Left ventricle myocardium superior (tissue), 1 donor: ENCODE measurements at places on chromosomes 1 and 21. TPM values are rescaled to one million over a fixed set of nuclear protein-coding genes. Genes with fewer than 3 reads are reported as not detected.

DNA sequence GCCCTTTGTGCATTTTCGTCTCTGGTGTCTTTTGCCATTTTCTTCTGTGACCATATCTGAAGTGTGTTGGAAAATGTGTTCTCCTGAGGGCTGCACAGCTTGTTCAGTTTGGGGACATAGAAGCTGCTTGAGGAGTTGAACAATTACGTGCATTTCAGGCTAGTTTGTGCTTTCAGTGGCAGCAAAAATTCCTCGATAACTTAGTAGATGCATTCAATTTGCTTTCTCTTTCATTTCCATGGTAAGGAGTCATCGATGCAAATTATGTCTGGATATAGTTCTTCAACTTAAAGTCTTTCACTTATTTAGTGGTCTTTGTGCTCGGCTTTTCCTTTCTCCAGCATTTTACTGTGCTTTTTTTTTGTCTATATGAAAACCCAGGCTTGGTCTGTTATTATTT is 441.5 kb downstream of the PLA2G4A start:
- no peak for DNase-seq

GRCh38 chr1:18182398-18183160 is 75.0 kb downstream of the IGSF21 start:
- no peak for DNase-seq

ERICH3 gene
- not detected for total RNA-seq

DNA sequence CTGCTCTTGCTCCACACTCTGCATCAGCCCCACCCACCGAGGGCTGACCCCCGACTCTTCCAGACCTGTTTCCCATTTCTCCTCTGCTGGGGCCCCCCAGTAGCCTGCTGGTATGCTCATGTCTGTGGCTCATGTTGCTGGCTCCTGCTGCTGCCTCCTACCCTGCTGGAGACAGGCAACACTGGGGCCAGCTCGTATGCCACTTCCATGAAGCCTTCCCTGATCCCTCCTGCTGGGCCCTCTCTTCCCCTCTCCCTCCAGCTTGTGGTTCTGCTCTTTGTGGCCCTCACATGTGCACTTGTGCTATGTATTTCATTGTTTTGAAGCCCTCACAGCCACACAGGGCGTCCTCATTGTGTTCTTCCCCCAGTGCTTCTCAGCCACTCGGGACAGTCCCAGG is 40.5 kb downstream of the CNN3 start:
- DNase-seq, result no peak

OR2L2 gene
- 0.05 TPM for total RNA-seq
